ENCODE measurements at places on chromosomes 4 and X.

DNA sequence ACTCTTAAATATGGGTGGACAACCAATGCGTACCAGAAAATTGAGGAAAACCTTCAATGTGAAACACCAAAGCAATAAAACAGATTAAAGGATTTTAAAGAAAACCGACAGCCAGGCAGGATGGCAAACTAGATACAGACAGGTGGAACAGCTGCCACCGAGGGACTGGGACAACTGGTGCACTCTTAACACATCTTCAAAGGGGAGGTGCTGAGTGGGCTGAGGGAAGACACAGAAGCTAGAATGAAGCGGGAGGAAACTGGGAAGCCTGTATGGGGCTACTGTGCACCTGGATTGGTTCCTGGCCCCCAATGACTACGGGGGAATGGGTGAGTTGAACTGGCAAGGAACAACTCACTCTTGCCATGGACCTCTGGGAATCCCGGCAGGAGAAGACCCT lies 20.7 kb downstream of the ZNF280C start:
- no peak for DNase-seq

DNA sequence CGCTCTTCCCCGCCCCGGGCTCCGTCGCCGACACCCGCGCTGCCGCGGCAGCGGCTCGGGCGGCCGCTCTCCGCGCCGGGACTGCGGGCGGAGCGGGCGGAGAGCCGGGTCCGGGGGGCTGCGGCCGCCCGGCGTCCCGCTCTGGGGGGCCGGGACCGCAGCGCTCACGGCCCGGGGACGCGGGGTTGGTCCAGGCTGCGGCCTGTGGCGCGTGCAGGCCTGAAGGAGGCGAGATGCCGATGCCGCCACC lies 492 bp downstream of the GALNT7 start:
- no peak for DNase-seq

DNA sequence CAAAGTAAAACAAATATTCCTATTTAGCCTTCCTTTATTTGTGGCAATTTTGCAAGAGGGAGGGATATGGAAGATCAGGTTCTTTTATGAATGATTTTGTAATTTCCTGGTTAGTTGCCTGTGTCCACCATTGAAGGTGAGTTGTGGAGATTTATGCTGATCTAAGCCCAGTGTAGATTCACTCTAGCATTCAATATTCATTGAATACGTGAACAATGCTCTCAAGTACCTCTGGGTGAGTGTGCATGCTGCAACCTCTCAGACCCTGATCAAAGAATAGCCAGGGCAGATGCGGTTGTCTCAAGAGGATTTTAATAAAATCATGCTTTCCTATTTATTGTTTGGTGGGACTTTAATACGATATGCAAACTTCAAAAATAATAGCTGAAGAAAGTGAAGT lies 628.4 kb downstream of the SPRY1 start:
- DNase-seq: no peak

GRCh38 chrX:54540289-54540688 lies 10.3 kb downstream of the GNL3L start:
- no peak for DNase-seq

DNA sequence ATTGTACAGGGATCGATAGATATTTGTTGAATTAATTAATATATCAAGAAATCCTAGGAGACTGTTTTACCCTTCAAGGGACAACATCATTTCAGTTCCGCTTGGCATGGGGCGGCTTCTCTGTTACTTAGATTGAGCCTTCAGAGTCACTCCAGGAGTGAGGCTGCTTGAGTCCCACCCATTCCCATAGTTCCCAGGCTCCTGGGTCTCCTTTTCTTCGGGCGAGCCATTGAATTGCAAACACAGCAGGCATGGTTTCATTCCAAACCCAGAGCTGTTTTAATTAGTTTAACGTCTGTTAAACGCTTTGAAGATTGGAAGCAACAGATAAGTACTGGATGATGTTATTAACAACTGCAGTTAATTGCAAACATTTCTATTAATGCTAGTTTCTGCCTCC lies 571 bp upstream of the EDA start:
- no peak for DNase-seq

DNA sequence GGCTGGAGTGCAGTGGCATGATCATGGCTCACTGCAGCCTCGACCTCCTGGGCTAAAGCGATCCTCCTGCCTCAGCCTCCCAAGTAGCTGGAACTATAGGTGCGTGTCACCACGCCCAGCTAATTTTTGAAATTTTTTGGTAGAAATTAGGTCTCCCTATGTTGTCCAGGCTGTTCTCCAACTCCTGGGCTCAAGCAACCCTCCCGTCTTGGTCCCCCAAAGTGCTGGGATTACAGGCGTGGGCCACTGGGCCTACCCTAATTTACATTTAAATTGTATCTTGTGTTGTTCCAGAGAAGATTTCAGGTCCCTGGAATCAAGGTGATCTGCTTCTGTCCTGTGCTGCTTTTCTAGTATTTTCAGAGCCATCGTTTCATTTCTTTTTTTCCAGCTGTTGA lies 1.2 kb upstream of the LRPAP1 start:
- DNase-seq: no peak

DNA sequence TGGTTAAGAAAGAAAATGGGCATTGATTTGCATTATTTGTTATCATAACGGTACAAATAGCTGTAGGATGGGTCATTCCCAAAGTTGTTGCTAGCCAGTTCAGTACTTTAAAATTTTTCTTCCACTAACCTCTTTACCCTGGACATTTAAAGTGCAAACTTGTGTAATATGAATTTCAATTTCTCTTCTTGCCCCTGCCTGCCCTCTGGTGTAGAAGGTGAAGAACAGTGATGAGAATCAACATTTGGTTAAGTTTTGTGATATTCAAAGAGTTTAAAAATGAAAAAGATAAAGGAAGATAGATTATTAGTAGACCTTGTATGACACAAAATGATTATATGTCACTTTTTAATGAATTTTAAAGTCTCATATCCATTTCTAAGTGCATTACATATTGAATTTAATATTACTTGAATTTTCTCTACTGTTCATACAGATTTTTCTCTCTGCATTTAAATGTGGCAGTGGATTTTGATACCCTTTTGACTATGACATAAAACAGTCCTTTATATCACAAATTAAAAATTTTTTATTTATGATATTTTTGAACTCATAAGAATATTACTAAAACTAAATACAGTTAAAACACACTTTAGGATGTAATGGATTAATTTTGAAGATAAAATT lies 337.7 kb downstream of the BMPR1B start:
- DNase-seq: no peak

GRCh38 chr4:1242506-1243450 lies 6.2 kb downstream of the CTBP1 start:
- no peak for DNase-seq

GRCh38 chr4:48947731-48948130 lies 38.3 kb upstream of the CWH43 start:
- DNase-seq: no peak

DNA sequence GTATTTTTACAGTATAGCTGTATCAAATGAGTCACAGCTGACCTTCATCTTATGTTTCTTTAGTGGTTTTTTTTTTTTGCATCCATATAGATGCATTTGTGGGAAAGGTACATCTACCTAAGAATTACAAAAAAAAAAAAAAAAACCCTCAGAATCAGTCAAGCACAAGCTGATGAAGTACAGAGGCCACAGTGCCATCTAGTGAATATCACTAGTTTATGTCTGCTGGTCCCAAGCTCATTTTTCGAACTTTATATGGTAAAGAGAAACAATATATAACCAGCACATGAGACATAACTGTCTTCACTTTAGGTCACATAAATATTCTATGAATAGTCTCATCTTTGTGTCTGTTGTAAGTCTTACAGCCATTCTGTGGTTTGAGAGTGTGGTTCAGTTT lies 220.1 kb downstream of the DLG3 start:
- DNase-seq: no peak

DNA sequence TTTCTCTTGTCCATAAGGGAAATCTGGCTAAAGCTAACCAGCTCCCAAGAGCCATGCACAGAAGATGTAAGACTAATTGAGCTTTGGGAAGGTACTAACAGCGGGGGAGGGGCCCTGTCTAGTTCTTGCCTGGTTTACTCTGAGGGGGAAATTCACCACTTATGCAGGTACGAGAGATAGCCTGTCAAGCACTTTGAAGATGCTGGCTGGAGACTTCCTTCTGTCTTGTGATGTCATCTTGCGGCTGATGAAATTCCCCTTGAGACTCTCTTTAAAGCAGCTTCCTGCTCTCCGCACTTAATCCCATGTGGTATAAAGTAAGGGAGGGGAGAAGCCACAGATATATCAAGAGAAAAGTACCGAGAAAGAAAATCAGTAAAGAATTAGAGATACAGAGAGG lies 345.3 kb downstream of the MAPK10 start:
- no peak for DNase-seq

GRCh38 chr4:108155373-108155772 lies 13.4 kb downstream of the LEF1 start:
- no peak for DNase-seq

- peak; percentile 62 for DNase-seq
Observed at GRCh38 chrX:23317799-23318724, 16.6 kb upstream of the PTCHD1 start.

DNA sequence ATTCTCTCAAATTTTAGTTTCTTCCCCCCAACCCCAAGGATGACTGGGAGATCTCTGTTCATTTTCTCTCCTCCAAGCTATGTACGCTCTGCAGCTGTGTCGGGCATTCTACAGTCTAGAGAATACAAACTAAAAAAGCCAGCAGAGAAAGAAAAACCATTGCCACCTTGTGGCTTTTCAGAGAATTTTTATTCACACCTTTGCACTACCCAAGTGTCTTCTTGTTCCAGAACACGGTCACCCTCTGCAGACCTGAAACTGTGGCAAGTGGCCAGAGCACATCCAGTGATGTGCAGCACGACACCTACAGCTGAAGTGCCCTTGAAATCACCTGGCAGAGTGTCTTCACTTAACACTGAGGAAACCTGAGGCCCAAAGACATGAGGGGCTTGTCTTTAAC lies 68.6 kb downstream of the CHST7 start:
- DNase-seq: no peak

- DNase-seq: no peak
Observed at GRCh38 chr4:52660643-52661042, 1.5 kb upstream of the USP46 start.

GRCh38 chrX:57156397-57157049 lies 19.3 kb upstream of the SPIN2A start:
- no peak for DNase-seq

DNA sequence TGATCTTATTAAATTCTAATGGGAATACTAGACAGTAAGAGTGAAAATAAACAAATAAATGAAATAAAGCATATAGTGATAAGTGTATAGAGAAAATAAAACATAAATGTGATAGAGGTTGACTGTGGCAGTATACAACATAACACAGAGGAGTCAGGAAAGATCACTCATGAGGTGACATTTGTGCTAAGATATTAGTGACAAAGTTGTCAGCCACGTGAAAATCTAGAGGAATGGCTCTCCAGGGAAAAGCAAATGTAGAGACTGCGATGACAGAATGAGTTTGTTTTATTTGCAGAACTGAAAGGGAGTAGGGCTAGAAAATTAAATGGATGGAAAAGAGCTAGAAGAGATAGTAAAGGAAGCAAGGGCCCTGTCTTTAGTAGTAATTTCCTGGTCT lies 72.8 kb upstream of the GABRA2 start:
- no peak for DNase-seq

DNA sequence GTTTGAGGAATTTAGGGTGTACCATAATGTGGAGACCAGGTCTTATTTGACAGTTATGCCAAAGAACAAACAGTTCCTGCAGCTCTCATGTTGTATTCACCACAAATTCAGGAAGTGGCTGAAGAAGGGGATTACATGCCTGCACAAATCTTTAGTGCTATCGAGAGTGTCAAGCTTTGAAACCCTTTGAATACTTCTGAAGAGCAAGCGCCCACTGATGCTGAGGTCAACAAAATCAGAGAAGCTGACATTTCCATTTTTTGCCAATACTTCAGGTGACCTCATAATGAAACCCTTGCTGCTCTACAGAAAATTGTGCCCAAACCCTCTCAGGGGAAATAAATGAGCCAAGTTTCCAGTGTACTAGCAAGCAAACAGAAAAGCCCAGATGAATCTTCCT lies 28.4 kb downstream of the PAK3 start:
- DNase-seq: no peak

GRCh38 chrX:13074297-13075262 lies 30.2 kb upstream of the FAM9C start:
- no peak for DNase-seq

GRCh38 chrX:154981116-154981411 lies 41.5 kb downstream of the F8 start:
- no peak for DNase-seq

- no peak for DNase-seq
Observed at GRCh38 chrX:63503541-63503940, 152.4 kb upstream of the SPIN4 start.

- DNase-seq: no peak
Observed at GRCh38 chrX:103879339-103879738, 47.3 kb upstream of the RAB9B start.

GRCh38 chr4:73662709-73663546 lies 42.7 kb upstream of the RASSF6 start:
- no peak for DNase-seq

DNA sequence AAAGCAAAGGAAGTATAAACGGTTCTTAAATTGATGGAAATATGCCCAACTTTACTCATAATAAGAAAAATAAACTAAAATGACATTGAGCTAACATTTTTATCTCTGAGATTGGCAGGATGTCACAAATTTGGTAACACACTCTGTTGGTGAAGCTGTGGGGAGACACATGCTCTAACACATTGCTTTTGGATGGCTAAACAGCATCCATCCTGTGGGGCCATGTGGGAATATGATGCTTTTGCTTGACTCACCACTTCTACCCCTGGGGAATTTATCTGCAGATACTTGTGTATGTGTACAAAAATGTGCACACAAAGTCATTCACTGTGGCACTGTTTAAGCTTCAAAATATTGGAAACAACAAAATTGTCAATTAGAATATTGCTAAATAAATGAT lies 100.2 kb downstream of the ANAPC4 start:
- DNase-seq: no peak

- DNase-seq: no peak
Observed at GRCh38 chr4:3514221-3514780, 17.9 kb downstream of the LRPAP1 start.

GRCh38 chr4:6953751-6954380 lies 44.2 kb downstream of the TBC1D14 start:
- no peak for DNase-seq

- DNase-seq: no peak
Observed at GRCh38 chrX:115467961-115468360, 93.0 kb upstream of the PLS3 start.

DNA sequence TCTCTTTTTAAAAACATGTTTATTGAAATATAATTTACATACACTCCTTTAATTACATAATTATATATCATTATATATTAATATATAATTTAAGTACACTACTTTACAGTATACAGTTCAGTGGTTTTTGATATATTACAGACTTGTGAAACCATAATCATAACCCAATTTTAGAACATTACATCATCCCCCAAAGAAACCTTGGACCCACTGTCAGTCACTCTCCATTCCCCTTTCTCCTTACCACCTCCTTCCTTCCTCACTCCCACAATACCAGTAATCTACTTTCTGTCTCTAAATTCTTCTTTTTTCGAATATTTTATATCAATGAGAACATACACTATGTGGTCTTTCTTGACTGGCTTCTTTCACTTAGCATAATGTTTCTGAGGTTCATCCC lies 17.9 kb upstream of the EXOSC9 start:
- DNase-seq: no peak

Data from activated CD8-positive, alpha-beta memory T cell treated with anti-CD3 and anti-CD28 coated beads for 24 hours (primary cell).